NCI-H1694 (cell line): ENCODE measurements at places on chromosomes 12 and 14.
A peak's percentile ranks its signal among the peaks of the same experiment; 100 is the strongest.

GRCh38 chr12:45415393-45415817, 199.5 kb downstream of the ANO6 start:
- no peak for DNase-seq

GRCh38 chr12:108000111-108000510, 129.0 kb upstream of the WSCD2 start:
- DNase-seq, result no peak

DNA sequence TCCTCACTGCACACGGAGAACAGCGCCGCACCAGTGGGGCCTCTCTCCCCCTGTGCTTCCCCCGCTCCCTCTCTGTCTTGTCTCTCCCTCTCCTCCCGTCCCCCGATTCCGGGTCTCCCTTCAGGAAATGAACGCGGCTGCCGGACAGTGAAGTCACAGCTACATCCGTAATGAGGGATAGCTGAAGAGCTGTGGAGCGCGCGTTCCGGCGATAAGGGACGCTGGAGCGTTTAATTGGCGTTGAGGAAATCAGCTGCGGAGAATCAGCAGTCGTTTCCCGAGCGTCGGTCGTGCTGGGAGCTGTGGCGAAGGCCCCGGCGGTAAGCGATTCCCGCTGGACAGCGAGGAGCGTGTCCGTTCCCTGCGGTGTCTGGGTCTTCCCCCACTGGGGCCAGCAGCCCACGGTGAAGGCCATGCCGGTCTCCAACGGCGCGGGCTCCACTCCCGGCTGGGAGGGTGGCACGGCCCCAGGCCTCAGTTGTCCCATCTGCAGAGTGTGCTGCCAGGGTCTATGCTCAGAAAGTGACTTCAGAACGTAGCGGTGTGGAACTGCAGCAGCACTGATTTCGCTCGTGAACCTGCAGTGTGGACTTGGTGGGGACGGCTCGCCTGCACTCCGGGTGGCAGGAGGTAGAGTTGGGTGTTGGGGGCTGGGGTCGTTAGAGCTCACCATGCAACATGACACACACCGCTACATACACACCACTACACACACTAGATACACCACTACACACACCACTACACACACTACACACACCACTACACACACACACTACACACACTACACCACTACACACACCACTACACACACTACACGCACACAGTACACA, 10.9 kb downstream of the NOC4L start:
- no peak for DNase-seq

- DNase-seq, result no peak
Measured at GRCh38 chr14:101727611-101728366, 33.7 kb upstream of the PPP2R5C start.

GRCh38 chr14:74326369-74327152, 21.7 kb upstream of the VRTN start:
- peak; percentile 21 for DNase-seq

DNA sequence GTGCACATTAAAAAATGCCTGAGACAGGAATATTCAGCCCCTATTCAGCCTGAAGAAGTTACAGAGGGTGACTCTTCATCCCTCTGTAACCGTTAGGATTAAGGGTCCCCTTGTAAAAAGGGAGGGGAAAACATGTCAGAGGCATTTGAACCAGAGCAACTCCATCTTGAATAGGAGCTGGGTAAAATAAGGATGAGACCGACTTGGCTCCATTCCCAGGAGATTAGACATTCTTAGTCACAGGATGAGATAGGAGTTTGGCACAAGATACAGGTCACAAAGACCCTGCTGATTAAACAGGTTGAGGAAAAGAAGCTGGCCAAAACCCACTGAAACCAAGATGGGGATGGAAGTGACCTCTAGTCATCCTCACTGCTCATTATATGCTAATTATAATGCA, 19.9 kb upstream of the MDM1 start:
- no peak for DNase-seq

GRCh38 chr12:19191563-19191962, 62.0 kb downstream of the PLEKHA5 start:
- no peak for DNase-seq

DNA sequence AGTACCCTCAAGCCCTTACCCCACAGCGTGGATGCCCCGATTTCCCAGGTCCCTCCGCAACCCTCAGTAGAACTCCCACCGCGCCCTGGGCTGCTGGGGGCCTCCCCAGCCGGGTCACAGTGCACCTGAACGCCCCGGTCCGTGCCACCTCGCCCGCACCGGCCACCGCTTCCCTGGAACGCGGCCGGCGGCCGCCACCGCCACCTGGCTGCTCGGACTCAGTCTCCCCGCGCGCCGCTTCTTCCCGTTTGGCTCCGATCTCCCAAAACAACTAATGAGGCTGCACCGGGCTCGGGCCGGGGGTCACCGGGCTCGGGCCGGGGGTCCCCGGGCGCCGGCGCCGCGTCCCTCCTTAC, 1.0 kb downstream of the ITPK1 start:
- DNase-seq, result no peak

DNA sequence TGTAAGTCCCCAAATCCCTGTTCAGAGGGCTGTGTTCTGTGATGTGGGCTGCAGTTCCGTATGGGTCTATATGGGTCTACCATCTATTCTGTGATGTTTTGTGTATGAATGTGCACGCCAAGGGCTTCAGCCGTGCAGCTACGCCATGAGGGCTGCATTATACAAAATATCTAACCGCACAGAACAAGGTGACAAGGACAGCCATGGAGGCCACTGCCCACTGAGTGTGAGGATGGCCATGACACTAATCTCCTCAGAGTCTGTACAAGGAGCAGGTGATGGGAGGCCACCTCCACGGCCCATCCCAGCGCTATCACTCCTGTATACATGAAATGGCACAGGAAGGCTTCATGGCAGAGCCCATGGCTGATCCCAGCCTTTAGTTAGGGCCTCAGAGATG, 102.0 kb downstream of the DICER1 start:
- no peak for DNase-seq

GRCh38 chr12:48004053-48004941, at the start of gene COL2A1:
COL2A1 (minus strand) TSS chr12:48004476; CDS start chr12:48004321, 155 bp downstream.
- no peak for DNase-seq

- DNase-seq, result no peak
Measured at GRCh38 chr14:81506487-81506886, 27.2 kb downstream of the SEL1L start.

GRCh38 chr12:51898506-51898905, 8.8 kb upstream of the ACVRL1 start:
- DNase-seq, result no peak

GRCh38 chr12:30975581-30975980, 49.0 kb downstream of the TSPAN11 start:
- DNase-seq, result no peak

DNA sequence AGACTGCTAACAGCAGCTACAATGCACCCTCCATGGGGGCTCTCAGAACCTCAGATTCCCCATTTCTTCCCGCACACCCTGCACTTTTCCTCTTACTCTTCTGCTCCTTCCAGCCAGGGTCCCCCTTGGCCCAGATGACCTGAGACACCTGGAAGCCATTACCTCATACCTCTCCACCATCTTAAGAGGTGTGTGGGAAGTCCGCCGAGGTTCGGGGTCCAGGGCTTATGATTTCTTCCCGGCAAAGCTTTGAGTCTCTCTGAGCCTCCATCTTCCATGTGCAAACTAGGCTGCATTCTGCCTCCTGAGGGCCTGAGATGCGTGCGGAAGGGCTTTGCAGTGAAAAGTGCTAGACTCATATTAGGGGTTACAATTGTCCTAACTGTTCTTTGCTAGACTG, 5.3 kb downstream of the GSC start:
- DNase-seq, result no peak

GRCh38 chr14:83828406-83828805, 1701.5 kb upstream of the FLRT2 start:
- DNase-seq, result no peak

DNA sequence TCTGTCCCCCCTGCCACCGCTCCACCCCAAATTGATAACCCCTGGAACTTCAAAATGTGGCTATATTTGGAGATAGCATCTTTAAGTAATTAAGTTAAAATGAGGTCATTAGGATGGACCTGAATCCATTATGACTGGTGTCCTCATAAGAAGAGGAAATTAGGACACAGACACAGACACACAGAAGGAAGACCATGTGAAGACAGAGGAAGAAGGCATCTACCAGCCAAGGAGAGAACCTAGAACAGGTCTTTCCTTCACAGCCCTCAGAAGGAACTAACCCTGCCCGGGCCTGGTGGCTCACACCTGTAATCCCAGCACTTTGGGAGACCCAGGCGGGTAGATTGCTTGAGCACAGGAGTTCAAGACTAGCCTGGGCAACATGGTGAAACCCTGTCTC, 3.6 kb upstream of the HRK start:
- no peak for DNase-seq

DNA sequence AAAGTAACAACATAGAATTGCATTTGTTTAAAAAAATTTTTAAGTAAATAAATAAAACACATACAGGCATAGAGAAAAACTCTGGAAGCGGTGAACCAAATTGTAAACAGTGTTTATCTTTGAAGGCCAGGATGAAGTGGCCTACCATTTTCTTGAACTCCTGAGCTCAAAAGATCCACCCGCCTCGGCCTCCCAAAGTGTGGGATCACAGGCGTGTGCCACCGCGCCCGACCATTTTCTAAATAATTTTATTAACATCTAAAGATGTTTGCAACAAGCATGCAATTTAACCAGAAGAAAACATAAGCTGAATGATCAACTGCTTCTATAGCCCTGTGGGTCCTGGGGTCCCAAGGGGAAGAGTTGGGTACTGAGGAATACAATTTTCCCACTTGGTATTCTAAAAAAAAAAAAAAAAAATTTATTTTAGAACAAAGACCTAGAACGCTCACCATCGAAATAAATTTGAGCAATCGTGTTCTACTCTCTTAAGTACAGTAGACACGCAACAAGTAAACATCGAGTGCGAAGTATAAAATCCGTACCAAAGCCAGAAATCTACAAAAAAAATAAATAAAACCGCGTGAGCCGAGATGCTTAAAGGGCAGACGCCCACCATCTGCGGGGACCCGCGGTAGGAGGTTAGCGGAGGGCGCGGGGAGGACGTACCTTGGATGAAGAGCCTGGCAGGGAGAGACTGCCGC, 484 bp downstream of the MIS18BP1 start:
- DNase-seq, result no peak

DNA sequence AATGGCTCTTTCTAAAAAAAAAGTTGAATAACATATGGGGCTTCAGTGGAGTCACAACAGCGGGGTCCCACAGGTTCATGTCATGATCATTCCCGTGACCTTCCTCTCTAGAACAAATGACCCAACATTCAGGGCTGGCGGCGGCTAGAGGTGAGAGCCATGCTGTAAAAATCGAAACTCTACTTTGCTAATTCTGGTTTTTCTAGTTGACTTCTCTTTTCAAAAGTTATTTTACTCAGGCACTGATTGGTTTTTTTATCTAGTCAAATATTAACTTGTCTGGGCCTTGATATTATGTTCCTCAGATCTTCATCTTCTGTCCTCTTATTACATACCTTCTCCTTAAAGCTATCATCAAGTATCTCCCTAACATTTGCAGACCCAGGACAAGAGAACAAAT, 402.9 kb upstream of the SOX5 start:
- no peak for DNase-seq

GRCh38 chr12:1811948-1812291, 8.4 kb upstream of the LRTM2 start:
- DNase-seq, result no peak

DNA sequence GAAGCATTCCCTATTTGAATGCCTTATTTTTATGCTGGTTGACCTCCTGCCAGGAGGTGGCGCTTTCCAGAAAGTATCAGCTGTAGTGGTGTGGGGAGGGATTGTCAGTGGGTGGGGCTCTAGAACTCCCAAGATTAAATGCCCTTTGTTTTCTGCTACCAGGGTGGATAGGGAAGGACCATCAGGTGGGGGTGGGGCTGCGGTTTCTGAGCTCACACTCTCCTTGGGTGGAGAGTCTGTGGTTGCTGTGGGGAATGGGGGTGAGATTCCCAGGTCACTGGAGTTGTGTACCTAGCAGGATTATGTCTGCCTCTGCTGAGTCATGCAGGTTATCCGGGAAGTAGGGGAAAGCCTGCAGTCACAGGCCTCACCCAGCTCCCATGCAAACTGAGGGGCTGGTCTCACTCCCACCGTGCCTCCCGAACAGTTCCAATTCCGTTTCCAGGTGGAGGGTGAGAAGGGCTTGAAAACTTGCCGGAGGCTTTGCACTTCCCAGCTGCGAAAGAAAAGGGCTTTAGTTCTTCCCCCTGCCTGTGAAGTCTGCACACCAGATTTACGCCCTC, 68.3 kb downstream of the ALG10B start:
- DNase-seq, result no peak

DNA sequence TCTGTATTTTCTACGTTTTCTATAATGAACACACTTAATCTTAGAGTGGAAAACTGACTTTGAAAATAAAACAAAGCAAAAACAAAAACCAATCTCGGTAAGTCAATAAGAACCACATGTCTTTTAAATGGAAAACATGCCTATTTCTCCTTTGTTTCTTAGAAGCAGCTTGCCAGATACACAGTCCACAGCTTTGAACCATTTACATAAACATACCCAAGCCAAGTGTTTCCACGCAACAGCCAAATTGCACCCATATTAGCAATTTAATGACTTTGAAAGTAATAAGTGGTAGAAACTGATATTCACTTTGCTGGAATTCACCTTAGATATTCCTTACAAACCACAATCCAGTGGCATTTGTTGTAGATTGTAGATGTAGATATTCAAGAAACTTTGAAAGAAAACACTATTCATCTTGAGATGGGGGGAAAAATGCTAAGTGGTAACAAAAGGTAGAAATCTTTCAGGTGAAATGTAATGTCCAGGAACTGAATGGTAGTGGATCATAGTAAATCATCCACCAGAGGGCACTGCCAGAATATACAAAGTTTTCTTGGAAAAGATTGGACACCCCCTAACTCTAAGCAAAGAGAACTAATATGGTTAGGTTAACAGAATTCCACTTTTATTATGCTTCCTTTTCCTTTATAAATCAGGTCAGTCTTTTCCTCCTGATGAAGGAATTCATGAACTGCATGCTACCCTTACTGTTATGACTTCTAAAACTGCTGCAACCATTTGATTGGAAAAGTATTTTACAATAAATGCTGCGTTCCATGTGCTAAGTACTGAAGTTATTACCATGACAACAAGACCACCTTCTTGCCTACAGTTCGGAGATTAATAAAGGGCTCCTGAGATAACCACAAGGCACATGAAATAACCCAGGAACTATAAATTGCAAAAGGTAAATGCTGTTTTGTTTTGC, 69.8 kb downstream of the RERG start:
- DNase-seq, result no peak

DNA sequence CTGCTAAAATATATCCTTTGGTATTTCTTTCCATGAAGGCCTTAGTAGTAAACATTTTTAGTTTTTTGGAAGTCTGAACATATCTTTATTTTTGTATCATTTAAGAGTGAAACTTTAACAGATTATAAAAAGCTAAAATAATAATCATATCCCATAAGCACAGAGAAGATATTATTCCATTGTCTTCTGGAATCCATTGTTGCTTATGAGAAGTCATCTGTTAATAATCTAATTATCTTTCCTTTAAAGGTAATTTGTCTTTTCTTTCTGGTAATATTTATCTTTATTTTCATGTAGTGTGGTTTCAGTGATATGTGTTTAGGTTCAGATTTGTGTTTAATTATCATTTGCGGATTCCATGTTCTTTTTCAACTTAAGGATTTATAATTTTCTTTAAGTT, 261.7 kb downstream of the MSRB3 start:
- DNase-seq, result no peak
